Glutamatergic neuron (in vitro differentiated cells): ENCODE measurements at places on chromosomes 1 and 21. TPM values are rescaled to one million over a fixed set of nuclear protein-coding genes. Genes with fewer than 3 reads are reported as not detected.

- no peak for DNase-seq
Measured at GRCh38 chr1:206102292-206102936, 14.8 kb downstream of the AVPR1B start.

DNA sequence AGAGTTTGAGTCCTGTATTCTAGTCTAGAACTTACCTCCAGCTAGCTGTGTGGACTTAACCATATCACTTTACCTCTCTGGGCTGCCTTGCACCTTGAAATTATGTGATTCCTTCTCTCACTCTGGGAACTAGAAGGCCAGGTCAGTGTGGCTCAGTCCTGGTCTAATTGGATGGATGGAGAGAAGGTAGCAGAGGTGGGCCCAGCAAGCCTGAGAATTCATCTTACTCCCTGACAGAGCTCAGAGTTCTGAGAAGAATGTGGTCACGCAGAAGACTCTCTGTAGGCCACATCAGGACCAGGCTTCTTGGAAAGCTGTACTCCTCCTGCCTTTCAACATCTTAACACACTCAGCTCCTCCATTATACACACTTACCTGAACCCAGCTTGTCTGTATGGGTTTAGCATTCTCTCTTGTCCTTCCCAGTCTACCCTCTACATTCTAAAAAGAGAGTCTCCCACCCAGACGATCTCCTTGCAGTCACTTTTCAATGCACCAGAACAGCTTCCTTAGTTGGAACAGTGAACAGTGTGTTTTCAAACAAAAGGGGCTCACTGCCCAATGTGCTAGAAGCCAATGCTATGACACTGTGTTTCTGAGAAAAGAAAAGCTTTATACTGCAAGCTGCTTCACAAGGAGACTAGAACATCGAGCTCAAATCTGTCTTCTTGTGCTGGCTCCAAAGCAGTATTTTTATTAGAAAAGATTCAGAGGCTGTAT, 60.5 kb downstream of the CAPN9 start:
- no peak for DNase-seq

DNA sequence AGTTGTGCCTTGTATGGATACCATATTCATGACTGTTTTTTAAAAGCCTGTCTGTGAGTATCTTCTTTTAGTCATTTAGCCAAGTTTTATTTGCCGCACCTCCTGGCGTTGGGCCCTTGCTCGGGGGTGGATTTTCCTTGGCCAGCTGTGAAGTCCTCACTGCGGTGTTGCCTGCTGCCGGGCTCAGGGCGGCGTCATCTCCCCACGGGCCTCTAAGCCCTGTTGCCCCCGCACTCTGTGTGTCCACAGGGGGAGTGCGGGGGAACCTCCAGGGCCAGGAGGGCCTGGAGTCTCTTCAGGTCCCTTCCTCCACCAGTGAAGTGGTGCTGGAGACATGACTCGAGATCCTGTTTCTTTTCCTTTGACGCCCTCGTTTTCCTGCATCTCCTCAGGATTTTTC, 65.8 kb upstream of the DIP2A start:
- no peak for DNase-seq

Gene S100A7
- total RNA-seq: not detected

Gene REG4
- total RNA-seq: not detected
